ENCODE measurements at places on chromosomes 2 and 18. TPM values are rescaled to one million over a fixed set of nuclear protein-coding genes. Genes with fewer than 3 reads are reported as not detected.

DNA sequence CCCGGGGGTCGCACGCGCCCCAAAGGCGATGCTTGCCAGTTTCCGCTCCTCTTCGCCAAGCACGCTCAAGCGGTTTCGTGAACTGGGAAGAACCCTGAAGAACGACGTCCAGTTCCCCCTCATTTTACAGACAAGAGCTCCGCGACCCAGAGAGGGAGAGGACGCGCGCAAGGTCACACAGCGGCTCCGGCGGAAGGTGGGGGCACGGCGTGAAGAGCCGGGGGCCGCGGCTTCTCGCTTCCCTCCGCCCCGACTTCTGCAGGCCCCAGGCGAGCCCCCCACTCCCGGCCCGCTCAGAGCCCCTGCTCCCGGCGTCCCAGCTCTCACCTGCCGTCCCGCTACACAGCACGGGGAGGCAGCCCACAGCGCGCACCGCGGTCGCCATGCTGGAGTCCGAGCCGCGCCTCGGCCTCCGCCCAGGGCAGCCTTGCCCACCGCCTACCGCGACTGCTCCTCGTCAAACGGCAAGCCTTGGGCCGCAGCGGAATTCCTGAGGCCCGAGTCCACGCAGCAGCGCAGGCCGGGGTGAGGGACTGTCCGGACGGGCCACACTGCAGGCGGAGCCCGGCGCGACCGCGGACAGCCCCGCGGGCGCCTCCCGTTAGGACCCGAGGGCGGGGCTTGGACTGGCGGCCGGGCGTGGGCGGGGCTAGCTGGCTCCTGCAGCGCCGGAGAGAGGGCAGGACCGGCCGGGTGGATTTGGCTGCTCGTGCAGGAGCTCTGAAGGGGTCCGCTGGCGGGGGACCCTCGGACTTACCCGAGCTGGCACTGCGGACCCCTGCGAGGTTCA is at the start of gene MRPS5:
Gene MRPS5 (minus strand): TSS at position 402 of the 790 bp plus-strand sequence. CDS start 17 bp downstream, at position 385.
- peak; percentile 94 for DNase-seq

GRCh38 chr2:31947871-31948270 is 62.9 kb downstream of the MEMO1 start:
- DNase-seq = no peak

Gene FSHR
- not detected for total RNA-seq

DNA sequence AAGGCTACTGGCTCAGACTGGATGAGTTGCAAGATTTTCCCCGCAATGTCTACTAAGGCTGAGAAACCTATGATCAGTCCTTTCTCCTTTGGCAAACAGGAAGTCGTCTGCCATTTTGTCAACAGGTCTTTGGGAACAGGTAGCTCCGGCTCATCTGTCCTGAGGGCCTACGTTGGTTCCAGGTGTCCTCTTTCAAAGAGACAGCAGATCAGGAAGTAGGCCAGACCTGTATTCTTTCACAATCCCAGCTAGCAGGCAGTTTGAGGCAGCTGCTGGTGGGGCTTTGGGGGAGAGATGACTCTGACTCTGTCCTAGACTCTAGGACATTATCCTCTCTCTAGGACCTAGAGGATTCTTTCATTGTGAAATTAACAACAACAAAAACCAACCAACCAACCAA is 98.6 kb downstream of the ACTR2 start:
- DNase-seq = no peak

Gene UGT1A5
- total RNA-seq = not detected

GRCh38 chr18:2805970-2806943 is 40.5 kb upstream of the EMILIN2 start:
- DNase-seq = no peak

DNA sequence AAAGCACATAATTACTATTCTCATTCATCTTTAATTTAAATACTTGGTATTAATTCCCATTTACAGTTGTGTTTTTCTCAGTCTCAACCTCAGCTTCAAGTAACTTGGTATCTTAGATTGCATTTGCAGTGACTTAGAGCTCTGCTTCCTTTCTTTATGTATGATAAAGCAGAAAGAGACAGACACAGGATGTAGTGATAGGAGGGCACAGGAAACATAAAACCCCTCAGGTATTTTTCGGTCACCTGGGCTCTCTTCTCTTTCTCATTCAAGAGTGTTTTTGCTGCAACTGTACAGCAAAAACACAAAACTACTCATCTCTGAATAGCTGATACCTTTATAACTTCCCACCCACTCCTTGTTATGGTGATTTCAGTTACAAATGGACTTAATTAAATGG is 83.1 kb downstream of the KCTD18 start:
- no peak for DNase-seq

Gene CFC1
- not detected for total RNA-seq

DNA sequence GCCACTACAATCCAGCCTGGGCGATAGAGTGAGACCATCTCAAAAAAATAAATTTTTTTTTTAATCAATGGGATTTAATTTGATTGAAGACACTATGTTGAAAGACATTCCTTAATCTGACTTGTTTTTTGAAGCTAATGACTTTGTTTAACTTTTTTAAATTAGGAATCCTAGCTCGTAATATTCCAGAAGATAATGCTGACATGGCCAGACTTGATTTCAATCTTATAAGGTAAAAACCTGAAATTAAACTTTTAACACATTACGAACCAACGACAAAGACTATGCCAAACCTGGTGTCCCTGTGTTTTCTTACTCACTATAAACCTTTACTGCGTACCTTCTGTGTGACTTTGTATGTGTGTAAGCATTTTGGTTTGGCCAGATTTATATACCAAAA is 7.6 kb downstream of the ATIC start:
- no peak for DNase-seq

Gene ALPP
- total RNA-seq = not detected

All from activated naive CD8-positive, alpha-beta T cell treated with anti-CD3 and anti-CD28 coated beads, Interleukin-2, amount 10 ng/mL, durations not matched to agents 7 days and 5 days (primary cell).